ENCODE measurements at places on chromosomes 2 and 18.

GRCh38 chr2:216677439-216678097, 17.8 kb downstream of the IGFBP5 start:
- DNase-seq, result no peak

DNA sequence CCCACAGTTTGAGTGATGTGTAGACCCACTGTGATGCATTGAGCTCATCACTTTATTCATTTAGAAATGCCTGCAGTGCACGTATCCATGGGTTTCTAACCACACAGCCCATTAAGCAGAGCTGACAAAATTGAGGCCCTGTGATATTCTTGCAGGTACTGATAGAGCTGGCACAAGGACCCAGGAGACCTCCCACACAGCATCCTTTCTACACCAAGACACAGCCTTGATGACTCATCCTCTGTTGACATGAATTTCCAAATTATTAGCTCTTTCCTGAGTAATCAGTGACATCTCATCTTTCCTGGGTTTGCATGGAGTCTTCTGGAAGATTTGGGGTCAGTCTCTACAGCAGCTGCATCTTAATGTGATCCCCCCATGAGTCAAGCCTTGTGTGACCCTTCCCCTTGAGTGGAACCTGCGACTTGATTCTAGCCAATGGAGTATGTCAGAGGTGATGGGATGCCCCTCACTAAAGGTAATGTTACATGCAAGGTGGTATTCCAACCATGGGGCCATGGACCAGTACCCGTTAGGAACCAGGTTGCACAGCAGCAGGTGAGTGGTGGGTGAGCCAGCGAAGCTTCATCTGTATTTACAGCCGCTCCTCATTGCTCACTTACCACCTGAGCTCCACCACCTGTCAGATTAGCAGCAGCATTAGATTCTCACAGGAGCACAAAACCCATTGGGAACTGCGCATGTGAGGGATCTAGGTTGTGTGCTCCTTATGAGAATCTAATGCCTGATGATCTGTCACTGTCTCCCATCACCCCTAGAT, 181.1 kb upstream of the ARL4C start:
- no peak for DNase-seq

DNA sequence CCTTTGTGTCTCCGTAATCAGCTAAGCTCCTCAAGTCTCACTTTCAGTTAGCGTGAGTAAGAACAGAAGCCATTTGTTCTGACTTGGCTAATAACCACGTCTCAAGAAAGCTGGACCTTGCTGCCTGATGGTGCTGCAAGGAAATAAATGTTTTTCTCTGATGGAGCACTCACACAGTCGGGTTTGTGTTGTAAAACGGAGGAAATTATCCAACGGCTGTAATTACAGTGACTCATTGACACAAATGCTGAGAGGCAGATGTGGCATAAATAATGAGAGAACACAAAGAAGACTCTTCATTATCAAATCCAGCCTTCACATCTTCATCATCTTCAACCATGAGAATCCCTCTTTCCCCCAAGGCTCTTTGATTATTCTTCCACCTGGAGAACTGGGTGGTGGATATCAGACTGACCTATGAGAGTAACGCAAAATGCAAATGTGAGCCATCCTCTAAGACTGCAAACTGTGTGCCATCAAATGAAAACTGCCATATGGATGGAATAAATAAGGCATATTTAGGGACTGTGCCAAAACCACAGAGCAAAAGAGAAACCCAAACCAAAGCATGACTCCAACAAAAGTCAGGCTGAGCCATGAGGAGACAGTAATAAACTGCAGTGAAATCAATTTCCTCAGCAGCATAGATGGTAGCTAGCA, 252.6 kb downstream of the RND3 start:
- no peak for DNase-seq

- no peak for DNase-seq
Observed at GRCh38 chr2:20436716-20437470, 10.0 kb upstream of the RHOB start.

- DNase-seq, result no peak
Observed at GRCh38 chr2:216810399-216811160, 49.3 kb downstream of the TNP1 start.

- no peak for DNase-seq
Observed at GRCh38 chr2:230929381-230930148, 4.5 kb upstream of the GPR55 start.

GRCh38 chr18:76162886-76163285, 332.2 kb downstream of the ZNF516 start:
- no peak for DNase-seq

DNA sequence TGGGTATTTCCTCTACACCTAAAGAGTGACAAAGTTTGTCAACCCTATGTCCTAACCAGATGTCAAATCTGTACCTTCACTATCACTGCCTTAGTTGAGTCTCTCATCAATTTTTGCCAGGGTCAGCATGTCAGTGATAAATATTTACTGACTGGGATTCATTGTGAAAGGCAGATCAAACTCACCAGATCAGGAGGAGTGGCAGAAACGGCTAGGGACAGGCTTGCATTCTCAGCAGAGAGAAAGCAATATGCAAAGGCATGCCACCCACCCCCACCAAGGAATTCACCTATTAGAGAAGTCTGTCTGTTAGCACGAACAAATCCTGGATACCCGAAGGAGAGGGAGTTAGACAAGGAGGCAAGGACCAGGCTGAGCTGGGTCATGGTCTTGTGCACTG, 62.6 kb downstream of the PTPN2 start:
- DNase-seq, result no peak

- DNase-seq, result peak; percentile 41
Observed at GRCh38 chr2:233053928-233054784, 6.0 kb upstream of the INPP5D start.

GRCh38 chr2:64400733-64401528, 53.0 kb upstream of the LGALSL start:
- DNase-seq, result no peak

DNA sequence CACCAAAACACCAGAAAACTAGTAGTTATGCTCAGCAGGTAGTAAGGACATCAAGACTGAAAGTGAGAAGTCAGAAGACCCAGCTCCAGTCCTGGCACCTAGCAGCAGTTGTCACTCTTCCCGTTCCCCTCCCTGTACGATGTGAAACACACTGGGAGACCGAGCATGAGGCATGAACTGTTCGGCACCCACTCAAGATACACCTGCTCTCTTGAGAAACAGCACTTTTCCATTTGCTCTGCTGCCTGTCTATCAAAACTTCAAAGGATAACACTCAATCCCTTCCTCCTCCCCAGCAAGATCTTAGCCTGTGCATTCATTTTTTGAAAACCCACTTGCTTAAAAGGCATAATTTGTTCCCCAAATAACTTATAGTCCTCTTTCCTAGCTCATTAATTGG, 123.9 kb downstream of the PLEKHM3 start:
- DNase-seq, result no peak

DNA sequence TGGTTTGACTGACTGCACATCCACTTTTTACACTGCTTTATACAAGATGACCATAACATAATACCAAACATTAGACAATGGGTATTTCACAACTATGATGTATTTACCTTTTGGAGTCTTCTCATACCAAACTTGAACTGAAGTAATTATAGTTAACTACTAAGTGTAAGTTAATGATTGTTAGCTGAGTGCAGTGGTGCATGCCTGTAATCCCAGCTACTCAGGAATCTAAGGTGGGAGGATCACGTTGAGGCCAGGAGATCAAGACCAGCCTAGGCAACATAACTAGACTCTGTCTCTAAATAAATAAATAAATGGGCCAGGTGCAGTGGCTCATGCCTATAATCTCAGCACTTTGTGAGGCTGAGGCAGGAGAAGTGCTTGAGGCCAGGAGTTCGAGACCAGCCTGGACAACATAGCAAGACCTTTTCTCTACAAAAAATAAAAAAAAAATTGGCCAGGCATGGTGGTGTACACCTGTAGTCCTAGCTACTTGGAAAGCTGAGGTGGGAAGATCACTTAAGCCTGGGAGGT, 44.9 kb upstream of the ORC2 start:
- DNase-seq, result no peak

GRCh38 chr2:238202326-238203093, 985 bp downstream of the ILKAP start:
- no peak for DNase-seq

DNA sequence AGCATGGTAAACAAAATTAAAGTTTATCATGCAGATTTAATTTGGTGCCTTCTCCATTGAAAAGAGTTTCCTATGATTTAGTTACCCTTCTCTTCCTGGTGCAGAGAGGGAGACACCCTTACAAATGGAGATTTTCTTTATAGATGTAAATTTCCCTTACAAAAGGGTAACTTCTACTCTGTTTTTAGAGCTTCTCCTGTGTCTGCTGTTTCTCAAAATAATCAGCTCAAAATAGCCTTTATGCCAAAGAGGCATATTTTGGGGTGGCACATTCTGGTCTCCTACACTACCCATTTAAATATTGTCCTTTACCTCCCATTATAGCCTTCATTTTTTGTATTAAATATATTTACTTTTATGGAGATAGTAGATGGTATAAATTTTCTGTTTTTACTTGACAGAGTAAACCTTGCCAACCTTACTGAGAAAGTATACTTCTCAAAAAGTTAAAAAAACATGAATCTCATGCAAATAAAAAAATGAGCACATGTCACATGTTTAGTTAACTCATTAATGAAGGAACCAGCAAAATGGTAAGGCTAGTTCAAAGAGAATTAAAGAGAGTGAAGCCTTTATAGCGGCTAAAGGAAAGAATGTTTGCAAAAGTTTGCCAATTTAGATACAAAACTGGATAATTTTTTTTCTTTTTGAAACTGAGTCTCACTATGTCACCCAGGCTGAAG, 83.3 kb upstream of the MSH6 start:
- DNase-seq, result no peak

Measured in activated effector memory CD4-positive, alpha-beta T cell treated with Interleukin-2 at 50 U/mL for 16 hours (primary cell).